ENCODE measurements at places on chromosomes 11 and 22.

GRCh38 chr11:41081756-41082285, 377.6 kb downstream of the LRRC4C start:
- no peak for DNase-seq

GRCh38 chr11:119120639-119121007, 757 bp upstream of the HINFP start:
- no peak for DNase-seq

DNA sequence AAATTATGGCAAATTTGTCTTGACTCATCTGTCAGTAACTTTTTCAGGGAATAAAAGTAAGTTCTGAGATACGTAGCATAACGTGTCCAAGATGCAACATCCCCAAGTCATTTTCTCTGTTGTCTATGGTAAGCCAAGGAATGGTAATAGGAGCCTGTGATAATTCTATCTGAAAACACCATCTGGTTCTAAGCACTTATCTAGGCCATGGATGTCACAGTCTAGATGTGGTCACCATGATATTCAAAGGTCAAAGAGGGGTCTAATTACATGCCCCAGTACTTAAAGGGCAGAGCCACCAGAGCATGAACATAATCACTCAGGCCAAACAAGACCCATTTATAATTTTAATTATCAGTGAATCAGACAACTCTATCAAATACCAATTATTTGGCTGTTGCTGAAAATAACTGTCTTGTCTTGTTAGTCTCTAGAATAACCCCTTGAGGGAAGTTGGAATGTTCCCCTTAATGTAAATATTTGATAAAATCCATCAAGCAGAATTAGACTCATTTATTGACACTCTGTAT, 225.1 kb upstream of the MPPED2 start:
- DNase-seq = no peak

GRCh38 chr11:14012846-14013245, 50.3 kb downstream of the SPON1 start:
- DNase-seq = no peak

- DNase-seq = no peak
Measured at GRCh38 chr22:18035751-18036150, 11.4 kb upstream of the MICAL3 start.

DNA sequence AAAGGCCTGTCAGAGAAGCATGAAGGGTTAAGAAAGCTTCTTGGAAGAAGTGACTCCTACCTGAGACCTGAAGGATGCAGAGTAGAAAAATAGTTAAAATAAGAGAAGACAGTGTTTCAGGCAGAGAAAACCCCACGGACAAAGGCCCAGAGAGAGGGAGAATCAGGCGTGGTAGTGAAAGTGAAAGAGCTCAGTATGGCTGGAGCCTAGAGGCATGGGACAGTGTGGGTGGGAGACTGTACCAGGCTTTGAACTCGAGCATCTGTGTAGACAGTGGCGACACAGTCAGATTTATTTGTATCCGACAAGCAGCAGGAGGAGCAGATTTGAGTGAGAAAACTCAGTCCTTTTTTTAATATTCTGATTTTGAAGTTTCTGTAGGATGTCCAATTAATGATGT, 360.0 kb downstream of the OPCML start:
- no peak for DNase-seq

GRCh38 chr11:74339619-74340018, 28.2 kb upstream of the P4HA3 start:
- DNase-seq = no peak

DNA sequence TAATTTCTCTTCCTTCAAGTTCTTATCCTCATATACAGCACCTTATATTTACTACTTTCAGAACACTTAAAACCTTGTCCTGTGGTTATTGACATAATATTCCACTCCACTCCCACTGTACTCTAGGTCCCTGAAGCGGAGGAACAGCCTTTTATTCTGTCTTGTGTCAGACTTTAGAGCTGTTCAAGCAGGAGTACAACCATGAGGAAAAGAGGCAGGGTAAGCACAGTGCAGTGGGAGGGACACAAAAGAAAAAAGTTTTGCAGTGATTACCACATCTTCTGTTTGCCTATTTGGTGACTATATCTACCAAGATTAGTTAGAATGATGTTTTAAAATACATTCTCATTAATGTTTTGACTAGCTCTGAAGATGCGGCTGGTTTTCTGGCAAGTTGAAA, 122.0 kb upstream of the CEP126 start:
- no peak for DNase-seq

DNA sequence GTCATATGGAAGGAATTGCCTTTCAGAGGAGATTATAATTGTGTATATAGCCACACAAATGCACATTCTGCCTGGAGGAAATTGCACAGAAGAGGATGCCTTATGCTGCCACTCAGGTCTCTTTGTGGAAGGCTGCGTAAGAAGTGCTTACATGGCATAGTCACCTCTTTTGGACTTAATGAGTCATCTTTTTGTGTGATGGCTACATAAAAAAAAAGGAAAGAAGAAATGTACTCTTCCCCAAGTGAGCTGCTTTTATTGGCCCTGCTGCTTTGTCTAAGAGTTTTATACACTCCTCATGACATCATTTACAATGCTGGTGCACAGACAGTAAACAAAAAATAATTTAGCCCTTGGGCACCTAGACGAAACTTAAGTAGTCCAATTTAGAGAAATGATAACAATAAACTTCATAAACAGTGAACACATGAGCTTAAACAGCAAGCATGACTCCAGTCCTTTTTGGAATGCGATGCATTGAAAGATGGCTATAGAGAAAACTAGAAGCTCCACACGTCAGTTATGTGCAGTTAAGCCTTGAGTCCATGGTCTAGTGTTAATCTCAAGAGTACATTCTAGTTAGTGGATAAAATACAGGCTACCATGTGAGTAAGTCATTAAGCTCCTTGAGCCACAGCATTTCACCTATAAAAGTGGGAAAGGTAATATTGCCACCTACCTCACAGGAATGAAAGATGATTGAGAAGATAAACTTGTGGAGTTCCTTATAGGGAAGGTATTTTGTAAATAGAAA, 12.0 kb downstream of the CSTPP1 start:
- DNase-seq = no peak

GRCh38 chr11:93213622-93214021, 15.8 kb upstream of the SLC36A4 start:
- DNase-seq = no peak

GRCh38 chr11:45662665-45663485, 2.5 kb downstream of the CHST1 start:
- peak; percentile 42 for DNase-seq

GRCh38 chr11:102592634-102593581, 32.2 kb downstream of the MMP20 start:
- DNase-seq = peak; percentile 74

DNA sequence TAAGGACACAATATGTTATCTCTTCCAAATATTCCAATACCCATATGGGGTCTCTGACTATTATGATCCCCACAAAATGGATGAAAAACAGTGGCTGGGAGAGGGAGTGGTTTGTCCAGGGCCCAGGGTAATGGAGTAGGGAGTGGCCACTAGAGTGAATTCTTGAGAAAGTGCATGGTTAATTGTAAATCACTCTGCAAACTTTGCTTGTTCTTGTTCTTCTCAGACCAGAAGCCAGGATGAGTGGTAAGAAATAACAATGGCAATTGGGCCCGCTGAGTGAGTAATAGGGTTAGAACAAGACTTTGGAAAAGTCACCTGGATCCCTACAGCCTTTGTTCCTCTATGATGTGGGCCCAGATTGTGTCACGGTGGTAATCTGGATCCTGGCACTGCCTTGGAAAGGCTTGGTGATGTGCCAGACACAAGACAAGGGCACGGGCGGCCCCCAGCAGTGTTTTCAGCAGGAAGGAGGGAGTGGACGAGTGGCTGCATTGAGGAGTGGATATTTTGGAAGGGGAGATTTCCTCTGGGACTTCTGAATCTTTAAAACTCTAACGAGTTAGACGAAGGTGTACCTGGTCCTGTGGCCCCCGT, 18.2 kb upstream of the KIRREL3 start:
- no peak for DNase-seq

GRCh38 chr11:15194671-15195415, 80.1 kb downstream of the INSC start:
- no peak for DNase-seq

GRCh38 chr11:122451911-122452310, 203.6 kb upstream of the UBASH3B start:
- no peak for DNase-seq

GRCh38 chr11:125559888-125560287, 9.4 kb upstream of the EI24 start:
- no peak for DNase-seq

- DNase-seq = no peak
Measured at GRCh38 chr11:889687-890475, 20.7 kb downstream of the CHID1 start.

GRCh38 chr11:64643256-64643881, 52.3 kb downstream of the SLC22A12 start:
- no peak for DNase-seq

- no peak for DNase-seq
Measured at GRCh38 chr11:17001806-17002205, 12.4 kb downstream of the PLEKHA7 start.

DNA sequence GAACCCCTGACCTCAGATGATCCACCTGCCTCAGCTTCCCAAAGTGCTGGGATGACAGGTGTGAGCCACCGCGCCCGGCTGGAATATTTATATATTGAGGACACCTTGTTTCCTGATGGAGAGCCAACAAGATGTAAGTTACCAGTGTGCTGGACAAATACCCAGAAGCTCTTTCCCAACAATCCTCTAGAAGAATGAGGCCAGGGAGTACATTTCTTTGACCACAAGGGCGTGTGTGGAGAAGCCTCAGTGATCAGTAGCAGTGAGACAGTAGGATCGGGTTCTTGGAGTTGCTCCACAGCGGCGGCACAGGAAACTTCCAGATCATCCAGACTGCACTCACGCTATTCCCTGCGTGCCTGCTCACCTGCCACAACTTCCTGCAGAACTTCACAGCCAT, 10.3 kb upstream of the POLA2 start:
- no peak for DNase-seq

GRCh38 chr11:103988595-103988969, 47.9 kb upstream of the DDI1 start:
- no peak for DNase-seq

DNA sequence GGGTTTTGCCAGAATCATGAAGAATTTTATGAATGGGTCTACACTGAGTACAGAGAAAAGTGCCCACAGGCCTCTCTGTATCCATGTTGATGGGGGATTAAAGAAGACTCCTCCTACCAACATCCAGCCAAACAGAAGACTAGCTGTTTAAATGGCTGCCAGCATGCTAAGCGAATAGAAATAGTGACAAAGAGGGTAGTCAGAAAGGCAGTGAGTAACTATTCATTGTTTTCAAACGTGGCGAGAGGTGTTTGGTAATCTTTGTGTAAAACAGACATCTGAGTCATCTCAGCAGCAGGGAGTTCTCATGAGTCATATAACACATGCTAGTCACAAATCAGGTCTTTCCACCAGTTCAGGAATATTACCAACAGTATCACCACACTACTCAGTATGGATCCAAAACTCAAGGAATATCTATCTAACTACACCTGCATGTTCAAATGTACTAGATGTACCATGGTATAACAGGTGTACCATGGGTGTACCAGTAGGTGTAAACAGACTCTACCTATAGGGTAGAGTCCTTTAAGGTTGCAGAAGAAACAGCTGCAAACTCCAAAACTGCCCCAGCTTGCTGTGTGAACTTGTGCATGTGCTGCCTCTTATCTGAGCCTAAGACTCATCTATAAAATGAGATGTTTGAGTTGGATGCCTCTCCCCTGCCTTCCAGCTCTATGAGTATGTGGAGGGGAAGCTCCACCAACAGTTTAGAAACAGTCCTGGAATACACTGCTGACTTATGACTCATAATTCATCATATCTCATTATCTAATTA, 82.0 kb downstream of the SLC1A2 start:
- DNase-seq = peak; percentile 93

GRCh38 chr22:40107851-40108378, 69.8 kb upstream of the TNRC6B start:
- no peak for DNase-seq

- peak; percentile 44 for DNase-seq
Measured at GRCh38 chr22:37497062-37497599, 10.9 kb upstream of the MFNG start.

GRCh38 chr11:44530413-44531115, 34.9 kb upstream of the CD82 start:
- DNase-seq = no peak

DNA sequence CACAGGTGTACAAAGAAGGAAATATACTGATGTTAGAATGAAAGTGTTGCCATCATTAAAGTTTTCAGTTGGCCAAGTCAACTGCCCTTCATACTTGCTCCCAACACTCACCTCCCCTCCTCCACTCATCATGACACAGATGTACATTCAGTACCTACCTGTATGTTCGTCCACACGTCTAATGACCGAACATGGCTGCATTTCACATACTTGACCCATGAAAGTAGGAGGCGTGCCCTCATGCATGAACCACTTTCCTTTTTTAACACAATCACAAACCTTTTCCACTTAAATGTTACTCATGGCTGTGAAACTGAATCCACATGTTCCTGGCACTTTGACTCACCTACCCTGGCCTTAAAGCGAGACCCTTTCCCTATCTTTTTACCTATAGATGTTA, 3.2 kb upstream of the BUD13 start:
- DNase-seq = no peak

DNA sequence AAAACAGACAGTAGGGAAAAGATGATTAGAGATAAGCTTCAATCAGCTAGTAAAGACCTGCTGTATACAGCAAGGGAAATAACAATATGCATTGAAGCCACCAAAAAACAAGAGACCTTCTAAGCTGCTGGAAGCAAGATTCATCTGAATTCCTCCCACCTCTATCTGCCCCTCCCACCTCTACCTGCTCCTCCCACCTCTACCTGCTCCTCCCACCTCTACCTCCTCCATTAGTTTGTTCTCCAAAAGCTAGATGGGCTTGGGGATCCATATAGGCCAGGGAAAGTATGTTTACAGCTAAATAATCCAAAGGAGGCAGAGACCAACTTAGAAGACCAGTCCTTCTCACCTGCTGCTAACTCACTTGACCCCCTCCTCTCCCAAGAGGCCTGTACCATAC, 33.2 kb downstream of the PAK1 start:
- DNase-seq = no peak

DNA sequence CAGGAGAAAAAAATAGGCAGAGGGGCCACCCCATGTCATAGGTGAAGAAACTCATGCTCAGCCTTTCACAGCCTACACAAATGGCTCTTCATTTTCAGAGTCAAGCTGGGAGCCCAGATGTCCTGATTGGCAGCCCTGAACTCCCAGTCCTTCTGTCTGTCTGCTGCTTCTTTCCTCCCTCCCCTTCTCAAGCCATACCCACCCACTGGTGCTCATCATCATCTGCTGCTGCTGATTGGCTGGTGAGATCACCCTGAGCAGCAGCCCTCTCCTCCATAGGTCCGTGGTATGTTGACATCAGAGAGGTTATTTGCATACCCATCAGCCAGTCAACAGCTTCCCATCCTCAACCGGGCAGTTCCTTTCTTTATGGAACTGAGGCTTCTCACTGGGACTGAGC, 46.1 kb upstream of the PRDM11 start:
- no peak for DNase-seq

GRCh38 chr22:49776891-49777290, 50.8 kb downstream of the BRD1 start:
- no peak for DNase-seq

All from SW 1271 (cell line).